ENCODE measurements at places on chromosomes 1 and 21. TPM values are rescaled to one million over a fixed set of nuclear protein-coding genes. Genes with fewer than 3 reads are reported as not detected.

- no peak for DNase-seq
Measured at GRCh38 chr21:42118901-42119300, 47.8 kb downstream of the UMODL1 start.

GRCh38 chr1:9225411-9225785 is 9.2 kb upstream of the H6PD start:
- DNase-seq = no peak

GRCh38 chr21:43322805-43323204 is 104.1 kb downstream of the SIK1 start:
- DNase-seq = no peak

- no peak for DNase-seq
Measured at GRCh38 chr1:5753549-5754421, 238.4 kb downstream of the NPHP4 start.

- DNase-seq = no peak
Measured at GRCh38 chr1:65434760-65435159, 14.3 kb downstream of the LEPR start.

GRCh38 chr1:246537441-246537840 is 28.6 kb downstream of the TFB2M start:
- DNase-seq = no peak

GRCh38 chr1:224873434-224874369 is 55.8 kb upstream of the DNAH14 start:
- no peak for DNase-seq

DNA sequence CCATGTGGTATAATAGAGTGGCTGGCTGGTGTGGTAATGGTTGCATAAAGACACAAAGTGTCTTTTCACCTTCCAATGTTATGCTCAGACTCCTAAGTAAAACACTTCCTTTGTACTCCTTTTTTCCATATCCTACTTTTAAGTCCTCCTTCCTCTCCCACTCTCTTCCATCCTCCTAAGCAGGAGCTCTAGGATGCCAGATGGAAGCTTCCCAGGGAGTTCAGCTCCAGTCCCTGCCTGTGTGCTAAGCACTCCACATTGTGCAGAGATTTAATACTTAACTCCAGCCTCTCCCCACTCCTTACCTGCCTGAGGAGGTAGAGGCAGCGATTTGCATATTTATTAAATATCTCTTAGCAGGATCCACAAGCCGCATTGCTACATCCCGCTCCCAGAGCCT is 60.5 kb upstream of the IGSF21 start:
- no peak for DNase-seq

- DNase-seq = no peak
Measured at GRCh38 chr1:112633628-112634027, 14.0 kb downstream of the CAPZA1 start.

GRCh38 chr1:218482683-218483082 is 137.5 kb downstream of the TGFB2 start:
- DNase-seq = no peak

DNA sequence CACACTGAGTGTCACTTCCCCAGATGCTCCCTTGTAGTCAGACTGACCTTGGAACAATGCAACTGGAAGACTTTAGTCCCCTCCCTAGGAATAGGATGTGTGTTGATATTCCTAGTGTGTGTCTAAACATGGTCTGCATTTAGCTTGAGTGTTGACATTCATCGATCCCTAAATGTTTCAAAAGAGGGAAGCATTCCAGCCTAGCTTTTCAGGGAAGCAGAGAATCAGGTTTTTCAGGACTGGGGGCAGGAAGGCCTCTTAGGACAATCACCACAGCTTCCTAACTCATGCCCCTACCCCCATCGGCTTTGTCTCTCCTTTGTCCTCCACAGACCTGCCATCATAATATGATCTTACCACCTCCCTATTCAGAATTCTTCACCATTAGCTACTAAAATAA is 43.4 kb downstream of the NMNAT2 start:
- DNase-seq = no peak

DNA sequence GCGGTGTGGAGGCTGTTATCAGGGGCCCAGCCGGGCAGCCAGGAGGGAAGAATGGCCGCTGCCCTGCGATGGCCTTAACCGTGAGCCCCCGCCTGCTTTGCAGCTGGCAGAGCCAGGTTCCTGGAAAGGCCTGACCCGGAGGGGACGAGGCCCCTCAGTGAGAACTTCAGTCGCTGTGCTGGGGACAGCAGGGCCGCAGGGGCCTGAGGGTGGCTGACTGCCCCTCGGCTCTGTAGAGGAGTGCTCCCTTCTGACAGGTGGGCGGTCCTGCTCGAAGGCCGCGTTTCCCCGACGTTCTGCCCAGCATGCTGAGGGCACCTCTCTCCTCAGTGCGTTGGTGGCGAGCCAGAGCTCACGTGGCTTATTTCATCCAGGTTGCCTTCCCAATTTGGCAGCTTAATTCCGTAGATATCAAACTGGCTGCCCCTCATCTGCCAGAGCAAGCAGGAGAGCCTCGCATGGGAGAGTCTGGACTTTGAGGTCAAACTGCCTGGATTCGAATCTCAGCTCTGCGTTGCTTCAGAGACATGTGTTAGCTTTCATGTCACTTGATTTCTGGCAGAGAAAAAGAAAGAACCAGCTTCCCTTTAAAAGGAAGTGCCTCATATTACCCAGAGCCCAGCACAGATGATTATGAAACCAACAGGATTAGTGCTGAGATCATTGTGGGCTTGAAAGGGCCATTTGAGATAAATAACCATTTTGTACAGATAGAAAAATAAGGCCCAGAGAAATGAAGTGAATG is 239.8 kb downstream of the SDCCAG8 start:
- DNase-seq = no peak

DNA sequence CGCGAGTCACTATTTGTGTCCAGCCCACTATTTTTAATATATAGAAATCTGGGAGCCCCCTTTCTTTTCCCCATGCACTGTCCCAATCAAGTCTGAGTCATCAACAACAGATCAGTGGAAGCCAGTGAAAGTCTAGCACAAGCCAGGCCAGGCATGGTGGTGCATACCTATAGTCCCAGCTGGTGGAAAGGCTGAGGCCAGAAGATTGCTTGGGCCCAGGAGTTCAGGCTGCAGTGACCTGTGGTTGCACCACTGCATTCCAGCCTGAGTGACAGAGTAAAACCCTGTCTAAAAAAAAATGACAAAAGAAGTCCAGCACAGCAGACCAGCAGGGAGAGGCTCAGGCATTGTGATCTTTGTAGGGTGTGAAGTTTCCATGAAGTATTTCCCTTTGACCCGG is 9.0 kb upstream of the RPL5 start:
- peak; percentile 12 for DNase-seq

- no peak for DNase-seq
Measured at GRCh38 chr1:30689901-30690645, 33.3 kb downstream of the MATN1 start.

GRCh38 chr1:58409336-58409735 is 137.2 kb downstream of the OMA1 start:
- no peak for DNase-seq

DNA sequence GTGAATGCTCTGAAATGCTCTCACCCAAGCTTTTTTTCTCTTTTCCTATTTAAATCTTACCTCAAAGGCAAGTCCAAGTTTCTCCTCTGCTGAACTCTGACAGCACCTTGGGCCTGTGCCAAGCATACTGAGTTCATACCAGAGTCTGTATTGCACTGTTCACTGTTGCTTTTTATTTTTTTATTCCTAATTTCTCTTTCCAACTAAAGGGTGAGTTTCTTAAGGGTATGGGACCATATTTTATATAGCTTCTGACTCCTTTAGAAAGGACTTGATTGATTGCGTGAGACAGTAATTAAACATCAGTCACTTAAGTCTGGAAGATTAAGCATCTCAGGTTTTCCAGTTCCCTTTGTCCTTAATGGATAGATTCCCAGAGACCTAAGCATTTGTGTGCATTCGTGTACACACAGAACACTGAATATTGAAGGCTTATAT is 69.9 kb downstream of the CACHD1 start:
- DNase-seq = no peak

- DNase-seq = no peak
Measured at GRCh38 chr1:37759451-37759850, 5.5 kb downstream of the EPHA10 start.

DNA sequence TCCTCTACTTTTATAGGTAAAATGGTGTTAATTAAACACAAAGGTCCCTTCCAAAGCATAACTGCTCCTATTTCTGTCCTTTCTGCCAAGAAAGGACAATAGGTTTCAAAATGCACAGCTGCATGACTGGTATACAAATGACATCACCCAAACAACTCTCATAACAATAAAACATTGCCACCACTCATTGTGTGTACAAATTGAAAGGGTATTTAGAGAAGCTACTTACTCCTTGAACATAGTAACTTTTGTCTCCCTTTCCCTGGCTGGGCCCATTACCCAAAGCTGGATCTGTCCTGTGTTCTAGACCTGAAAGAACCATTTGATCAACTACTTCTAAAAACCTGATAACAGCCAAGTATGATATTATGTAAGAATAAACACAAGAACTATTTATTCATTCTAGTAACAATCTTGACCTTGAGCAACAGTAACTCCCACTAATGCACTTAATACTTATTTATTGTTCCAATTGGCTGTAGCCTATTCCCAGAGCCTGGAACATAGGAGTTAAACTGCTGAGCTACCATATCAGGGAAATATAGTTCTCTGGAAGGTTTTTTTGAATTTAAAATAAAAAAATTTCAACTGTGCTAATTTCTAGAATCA is 38.2 kb downstream of the TTLL7 start:
- no peak for DNase-seq

OR2C3 gene
- total RNA-seq = 0.04 TPM

BNIPL gene
- total RNA-seq = 0.17 TPM

RGS5 gene
- total RNA-seq = 1.8 TPM

DCDC2B gene
- not detected for total RNA-seq

EPHB2 gene
- total RNA-seq = 143 TPM

NBPF6 gene
- not detected for total RNA-seq

SPRR2E gene
- total RNA-seq = not detected

TMOD4 gene
- not detected for total RNA-seq
